Stimulated activated CD8-positive, alpha-beta memory T cell treated with anti-CD3 and anti-CD28 coated beads, Interleukin-15, amount 100 ng/mL, for 24 hours (primary cell): ENCODE measurements at places on chromosomes 6 and 20.

DNA sequence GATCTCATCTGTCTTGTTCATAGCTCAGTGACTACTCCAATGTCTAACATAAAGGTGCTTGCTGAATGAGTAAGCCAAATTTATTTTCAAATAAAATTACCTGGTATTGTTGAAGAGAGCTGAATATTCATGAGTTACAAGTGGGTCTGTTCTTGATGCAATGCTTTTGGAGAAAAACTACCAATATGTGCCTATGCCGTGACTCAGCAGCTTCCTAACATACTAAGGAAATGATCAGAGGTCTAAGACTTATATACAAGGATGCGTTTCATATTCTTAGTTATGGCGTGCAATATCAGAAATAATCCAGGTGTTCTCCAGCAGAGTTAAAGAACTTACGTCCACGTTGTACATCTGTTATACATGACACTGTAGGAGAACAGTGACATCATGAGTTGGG, 5.1 kb downstream of the FAM120B start:
- no peak for DNase-seq

DNA sequence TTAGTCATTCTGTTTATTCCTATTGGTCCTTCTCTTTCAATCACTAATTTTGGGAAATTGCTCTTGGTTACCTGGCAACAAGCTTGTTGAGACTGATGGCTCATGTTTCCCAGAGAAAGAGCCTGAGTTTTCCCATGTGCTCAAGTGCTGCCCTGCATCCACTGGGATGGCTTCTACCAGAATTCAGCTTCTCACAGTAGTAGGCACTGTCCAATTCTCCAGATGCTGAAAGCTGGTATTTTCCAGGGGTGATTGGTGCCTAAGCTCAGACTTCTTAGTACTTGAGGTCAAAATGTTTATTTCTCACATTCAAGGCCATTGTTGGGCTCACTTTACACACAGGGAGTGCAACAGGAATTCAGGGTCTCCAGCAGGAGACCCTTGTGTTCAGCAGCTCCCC, 29.1 kb upstream of the SLC2A12 start:
- DNase-seq, result no peak

- no peak for DNase-seq
Measured at GRCh38 chr6:155349129-155349528, 34.8 kb upstream of the TFB1M start.

GRCh38 chr6:7390226-7390878, 744 bp downstream of the RIOK1 start:
- DNase-seq, result no peak

GRCh38 chr6:116783852-116784251, 18.3 kb upstream of the FAM162B start:
- DNase-seq, result no peak

DNA sequence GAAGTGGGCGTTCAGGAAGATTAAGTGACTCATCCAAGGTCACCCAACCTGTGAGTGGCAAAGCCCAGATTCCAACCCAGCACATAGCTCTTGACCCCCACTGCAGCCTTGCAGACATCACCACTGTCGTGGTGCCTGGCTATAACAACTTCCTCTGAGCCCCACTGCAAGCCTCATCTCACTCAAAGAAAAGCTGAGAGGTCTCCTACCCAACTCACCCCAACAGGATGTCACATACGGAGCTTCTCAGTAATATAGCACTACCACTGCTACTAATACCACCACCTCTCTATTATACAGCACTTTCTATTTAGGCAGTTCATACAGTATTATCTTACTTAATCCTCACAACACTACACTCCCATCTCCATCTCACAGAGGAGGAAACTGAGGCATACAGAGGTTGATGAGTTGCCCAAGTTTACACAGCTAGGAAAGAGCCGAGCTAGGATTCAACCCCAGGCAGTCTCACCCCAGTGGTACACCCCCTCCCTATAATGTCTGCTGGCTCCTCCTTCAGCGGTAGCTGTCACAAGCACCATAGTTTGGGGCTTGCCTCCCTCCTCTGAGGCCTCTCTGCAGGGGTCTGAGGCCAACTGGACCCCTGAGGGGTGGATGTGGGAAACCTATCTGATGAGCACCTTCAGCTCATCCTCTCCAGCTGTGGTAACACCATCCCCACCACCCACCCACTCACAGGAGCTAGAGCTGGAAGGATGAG, 19.5 kb downstream of the TFEB start:
- no peak for DNase-seq

DNA sequence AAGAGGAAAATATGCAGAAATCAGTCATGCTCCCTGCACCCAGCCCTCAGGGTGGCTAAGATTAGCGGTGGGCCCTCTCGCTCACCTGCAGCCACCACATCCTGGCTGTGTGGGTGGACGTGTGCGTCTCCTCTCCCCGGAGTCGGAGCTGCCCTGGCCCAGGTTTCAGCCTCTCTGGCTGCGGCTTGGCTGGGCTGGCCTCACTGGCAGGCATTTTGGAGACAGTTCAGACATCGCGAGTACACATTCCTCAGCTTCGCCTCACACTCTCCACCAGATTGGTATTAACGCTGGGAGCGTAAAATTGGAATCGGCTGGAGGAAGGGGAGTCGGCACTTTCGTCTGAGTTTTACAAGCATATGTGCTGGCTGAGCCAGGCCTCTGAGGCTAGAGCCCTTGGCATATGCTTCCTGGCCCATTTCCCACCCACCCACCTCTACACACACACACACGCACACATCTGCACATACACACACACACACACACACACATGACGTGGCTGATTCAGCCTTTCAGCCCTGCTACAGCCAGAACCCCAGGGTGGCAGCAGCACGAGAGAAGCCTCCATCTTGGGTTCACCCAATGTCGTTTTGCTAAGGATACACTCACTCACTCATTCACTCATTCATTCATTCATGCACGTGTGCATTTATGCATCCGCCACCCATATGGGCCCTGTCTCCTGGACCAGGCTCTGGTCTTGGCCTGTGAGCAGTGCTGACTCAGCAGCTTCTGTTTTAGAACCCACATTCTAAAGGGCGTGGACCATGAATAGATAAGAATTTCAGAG, 42.9 kb downstream of the BCAS4 start:
- DNase-seq, result no peak

DNA sequence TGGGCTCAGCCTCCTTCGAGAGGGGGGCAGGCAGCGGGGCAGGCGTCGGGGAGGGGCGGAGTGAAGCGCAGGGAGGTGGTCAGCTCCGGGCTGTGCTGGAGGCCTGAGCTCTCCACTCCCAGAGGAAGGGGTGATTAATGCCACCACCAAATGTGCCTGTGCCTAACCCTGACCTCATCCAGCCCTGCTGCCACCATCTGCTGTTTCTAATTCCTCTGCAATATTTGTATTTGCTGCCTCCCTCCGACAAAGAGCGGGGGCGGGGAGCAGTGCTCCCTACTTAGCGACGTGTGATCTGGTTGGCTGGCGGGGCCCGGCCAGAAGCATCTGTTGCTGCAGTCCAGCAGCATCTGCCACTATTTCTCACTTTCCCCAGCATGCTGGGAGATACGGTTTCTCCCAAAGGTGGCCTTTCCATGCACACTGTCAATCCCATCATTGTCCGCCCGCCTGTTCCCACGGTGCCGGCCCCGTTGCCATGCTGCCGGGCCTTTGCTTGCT, 47.0 kb downstream of the DLL1 start:
- DNase-seq, result no peak

DNA sequence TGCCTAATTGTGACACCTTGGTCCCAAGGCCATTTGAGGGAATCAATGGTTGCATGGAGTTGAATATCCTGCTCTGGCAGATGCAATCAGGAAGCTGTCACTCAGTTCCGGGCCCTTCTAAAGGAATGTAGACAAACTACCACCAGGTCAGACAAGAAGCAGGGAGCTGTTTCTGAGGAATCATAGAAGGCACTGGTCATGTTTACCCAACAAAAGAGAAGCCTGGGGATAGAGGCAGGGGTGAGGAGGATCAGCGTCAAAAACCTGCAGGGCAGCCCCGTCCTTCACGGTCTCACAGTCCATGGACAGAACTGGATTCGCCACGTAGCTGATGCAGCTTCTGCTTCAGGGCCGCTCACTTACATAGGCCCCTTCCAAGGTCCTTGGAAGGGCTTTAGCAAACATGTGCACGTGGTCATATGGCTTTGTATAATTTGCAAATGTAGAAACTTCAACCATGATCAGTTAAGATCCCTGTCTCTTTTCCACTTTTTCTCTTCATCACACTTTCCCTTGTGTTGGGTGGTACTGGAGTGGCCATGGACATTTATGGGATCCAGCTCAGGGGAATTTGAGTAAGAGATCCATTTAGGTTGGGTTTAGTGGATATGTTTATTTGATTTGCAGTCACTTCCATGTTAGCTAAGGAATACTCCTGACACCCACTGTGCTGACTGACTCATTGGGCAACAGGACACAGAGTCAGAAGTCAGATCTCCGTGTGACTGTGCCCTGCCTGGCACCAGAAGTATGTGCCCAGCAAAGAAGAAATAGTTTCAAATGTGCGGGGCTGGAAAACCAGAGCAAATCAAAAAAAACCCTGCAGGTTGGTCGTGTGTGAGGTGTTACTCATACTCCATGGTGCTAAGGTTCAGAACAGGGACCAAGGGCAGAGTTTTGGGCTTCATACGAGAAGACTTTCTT, 60.0 kb upstream of the ZFAND3 start:
- DNase-seq, result no peak

DNA sequence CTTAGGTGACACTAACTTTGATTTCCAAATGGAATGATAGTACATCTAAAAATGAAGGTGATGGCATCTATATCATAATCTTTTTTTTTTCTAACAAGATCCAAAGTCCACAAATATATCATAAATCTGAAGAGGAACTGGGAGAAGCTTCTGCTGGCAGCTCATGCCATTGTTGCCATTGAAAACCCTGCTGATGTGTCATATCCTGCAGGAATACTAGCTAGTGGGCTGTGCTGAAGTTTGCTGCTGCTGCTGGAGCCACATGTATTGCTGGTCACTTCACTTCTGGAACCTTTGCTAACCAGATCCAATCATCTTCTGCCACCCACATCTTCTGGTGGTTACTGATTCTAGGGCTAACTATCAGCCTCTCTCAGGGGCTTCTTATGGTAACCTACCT, 27.4 kb upstream of the KHDC1 start:
- no peak for DNase-seq

GRCh38 chr6:68642081-68642480, 7.0 kb downstream of the ADGRB3 start:
- DNase-seq, result no peak

DNA sequence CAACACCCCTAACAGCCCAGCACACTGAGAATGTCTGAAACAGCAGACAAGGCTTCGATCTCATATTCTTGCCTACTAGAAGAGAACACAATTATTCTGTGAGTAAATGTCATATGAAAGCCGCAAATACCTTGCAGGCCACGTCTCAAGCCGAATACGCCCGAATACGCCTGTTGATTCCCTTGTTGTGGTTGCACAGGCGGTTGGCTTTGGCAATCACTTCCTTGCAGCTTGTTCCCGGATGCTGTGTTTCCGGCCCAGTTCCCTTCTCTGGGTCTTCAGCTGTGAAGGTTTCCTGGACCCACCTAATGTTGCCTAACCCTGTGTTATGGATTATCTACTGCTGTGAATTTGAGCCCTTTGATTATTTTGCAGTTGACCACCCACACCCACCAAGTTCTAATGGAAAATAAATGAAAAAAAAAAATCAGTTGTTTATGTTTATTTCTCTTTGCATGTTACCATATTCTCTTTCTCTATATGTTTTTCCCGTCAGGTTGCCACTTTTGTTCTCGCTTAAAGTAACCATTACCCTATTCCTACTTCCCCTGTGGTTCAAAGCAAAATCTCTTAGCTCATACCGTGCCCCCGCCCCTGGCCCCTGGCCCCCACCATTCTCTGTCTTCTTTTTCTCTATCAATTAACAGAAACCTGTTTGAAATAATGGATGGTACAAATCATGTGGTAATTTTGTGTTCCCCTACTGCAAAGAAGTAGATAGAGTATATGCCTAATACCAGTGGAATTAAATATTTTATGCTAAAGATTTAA, 172.4 kb downstream of the ADGB start:
- DNase-seq, result no peak

DNA sequence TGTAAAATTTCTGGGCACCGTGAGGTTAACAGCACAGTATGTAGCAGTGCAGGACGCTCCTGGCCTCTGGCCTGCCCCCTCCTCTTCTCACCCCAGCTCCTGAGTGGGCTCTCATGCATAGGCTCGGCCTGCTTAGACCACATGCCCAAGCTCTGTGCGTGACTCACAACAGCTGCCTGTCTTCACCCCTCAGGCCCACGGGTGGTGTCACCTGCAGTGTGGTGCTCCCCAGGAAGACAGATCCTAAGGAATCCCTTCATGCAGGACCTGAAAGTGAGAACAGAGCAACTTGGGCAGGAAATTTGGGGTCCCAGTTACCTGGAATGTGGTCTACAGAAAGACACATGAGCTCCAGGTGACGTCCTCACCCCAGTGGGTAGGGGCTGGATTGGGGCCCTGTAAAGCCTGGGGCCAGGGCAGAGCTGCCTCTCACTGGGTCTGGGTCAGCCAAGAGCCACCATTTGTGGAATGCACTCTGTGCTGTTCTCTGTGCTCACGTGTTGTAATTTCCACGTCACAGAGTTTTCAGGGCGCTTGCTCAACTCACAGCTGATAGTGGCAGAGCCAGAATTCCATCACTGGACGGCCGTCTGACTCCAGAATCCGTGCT, 37.0 kb upstream of the PXDC1 start:
- DNase-seq, result no peak

DNA sequence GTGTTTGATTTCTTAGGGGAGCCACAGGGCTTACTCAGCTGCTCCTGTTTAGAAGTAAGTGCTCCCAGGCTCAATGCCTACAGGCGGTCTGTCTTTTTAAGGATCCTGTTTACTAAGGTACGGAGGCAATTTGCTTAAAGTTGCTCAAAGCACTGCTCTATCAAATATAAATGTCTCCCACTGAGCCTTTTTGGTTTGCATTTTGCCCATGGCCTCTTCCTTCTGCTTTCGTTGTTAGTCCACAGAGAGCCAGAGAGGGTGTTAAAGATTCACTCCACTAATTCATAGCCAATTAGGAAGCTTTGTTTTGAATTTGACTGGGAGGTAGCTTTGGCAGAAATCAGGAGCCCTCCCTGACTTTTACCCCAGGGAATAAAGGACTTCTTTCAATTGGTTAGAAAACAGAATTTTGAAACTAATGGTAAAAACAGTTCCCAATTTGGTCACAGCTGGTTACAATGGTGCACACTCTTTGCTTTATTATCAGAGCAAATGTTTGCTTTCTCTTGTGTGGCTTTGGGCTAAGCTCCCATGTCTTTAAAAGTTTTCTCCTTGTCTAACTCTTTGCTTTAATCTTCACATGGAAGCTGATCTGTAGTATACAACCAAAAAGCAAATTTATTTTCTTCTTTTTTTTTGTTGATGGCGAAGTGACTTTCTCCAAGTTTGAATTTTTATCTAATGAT, 126.2 kb downstream of the IMPG1 start:
- DNase-seq, result no peak

DNA sequence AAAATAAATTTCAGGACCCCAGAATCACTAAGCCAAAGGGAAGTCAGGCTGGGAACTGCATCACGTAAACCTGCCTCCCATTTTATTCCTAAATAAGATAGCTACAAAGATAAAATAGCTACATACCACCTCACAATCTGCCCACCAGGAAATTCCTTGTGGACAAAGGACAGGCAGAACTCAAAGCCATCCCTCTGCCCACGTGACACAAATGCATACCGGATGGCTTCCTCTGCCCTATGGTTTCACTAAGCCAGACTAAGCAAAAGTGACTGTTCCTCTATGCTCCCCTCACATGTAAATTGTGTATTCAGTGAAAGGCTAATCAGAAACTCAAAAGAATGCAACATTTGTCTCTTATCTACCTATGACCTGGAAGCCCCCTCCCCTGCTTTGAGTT, 15.0 kb downstream of the MBOAT1 start:
- no peak for DNase-seq
